Stimulated activated CD8-positive, alpha-beta memory T cell treated with anti-CD3 and anti-CD28 coated beads, Interleukin-7, amount 100 ng/mL, for 1 hour (primary cell): ENCODE measurements at places on chromosomes 2 and 18.

GRCh38 chr2:42101206-42102023 is 53.6 kb downstream of the PKDCC start:
- DNase-seq: peak; percentile 40

DNA sequence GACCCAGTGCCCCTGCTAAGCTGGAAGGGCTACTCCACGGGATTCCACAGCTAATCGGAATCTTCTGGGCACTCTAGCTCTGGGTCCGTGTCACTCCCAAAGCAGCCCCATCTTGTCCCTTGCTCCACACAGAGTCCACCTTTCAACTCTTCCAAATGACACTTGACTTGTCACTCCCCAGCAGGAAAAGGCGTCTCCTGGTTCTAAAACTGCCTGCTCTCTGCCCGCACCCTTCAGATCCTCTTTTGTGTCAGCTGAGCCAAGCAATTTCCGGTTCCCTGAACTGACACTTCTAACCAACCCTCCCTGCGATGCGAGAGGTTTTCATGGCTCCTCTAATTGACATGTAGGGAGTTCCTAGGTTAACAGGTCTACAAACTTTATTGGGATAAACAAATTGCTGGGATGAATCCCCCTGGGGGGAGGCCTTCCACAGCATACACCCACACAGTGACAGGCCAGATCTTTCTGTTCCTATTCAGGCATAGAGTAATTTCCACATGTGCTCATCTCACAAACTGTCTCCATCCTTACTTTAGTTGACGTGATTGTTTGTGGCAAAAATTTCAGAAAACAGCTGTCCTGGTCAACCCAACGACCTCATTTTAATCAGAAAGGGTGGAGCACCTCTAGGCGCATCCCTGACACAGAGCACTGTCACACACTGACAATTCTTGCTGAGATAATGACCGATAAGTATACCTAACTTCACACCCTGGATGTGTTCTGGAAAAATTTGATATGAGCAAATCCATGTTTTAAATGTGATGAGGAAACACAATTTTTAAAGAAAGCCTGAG is 104.9 kb downstream of the RBMS1 start:
- DNase-seq: no peak

DNA sequence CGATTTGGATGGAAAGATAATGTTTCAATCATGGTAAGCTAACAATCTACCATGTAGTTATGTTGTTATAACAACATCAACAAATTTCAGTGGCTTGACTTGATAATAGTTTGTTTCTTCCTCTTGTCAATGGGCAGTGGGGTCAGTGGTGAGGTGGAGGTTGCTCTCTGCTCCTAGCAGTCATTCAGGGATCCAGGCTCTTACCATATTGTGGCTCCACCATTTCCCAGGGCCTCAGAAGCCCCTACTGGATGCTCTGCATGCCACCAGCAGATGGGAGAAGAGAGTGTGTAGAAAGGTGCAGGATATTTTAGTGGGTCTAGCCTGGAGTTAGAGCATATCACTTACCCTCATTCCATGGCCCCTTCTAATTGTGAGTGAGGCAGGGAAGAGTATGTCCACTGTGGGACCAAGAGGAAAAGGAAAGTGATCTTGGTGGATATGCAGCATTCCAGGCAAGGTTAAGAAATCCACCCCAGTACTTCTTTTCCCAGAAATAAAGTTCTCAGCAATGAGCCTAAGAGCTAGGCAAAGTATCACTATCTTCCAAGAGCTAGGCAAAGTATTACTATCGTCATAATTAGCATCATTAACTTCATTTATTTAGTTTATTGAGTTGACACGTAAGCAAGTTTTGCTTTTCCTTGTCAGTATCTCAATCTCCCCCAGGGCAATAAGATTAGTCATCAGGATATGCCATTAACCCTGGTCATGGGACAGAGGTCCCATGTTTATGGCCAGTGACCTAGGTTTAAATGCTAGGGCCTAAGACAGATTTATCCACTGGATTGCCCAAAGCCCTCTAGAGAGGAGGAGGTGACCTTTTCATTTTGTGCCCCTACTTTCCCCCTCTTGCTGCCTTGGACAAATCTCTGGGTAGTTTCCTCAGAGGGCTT is 4.2 kb upstream of the IWS1 start:
- no peak for DNase-seq

- DNase-seq: no peak
Observed at GRCh38 chr2:168431301-168432024, 24.6 kb upstream of the CERS6 start.

DNA sequence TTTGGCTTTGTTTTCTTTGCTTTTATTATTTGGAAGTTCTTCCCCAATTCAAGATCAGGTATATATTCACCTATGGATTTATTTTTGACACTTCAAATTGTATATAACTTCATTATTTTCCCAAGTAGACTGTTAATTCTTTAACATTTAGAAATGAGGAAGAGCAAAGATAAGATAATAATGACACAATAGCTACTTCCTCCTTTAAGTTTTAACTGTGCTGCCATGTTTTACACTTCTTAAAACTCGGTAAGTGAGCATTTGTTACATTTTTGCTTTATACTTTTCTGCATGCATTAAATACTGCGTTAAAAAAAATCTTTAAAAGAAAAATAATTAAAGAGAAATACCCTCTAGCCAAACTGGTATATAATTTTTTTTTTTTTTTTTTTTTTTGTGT is 32.5 kb downstream of the SLC66A3 start:
- no peak for DNase-seq

DNA sequence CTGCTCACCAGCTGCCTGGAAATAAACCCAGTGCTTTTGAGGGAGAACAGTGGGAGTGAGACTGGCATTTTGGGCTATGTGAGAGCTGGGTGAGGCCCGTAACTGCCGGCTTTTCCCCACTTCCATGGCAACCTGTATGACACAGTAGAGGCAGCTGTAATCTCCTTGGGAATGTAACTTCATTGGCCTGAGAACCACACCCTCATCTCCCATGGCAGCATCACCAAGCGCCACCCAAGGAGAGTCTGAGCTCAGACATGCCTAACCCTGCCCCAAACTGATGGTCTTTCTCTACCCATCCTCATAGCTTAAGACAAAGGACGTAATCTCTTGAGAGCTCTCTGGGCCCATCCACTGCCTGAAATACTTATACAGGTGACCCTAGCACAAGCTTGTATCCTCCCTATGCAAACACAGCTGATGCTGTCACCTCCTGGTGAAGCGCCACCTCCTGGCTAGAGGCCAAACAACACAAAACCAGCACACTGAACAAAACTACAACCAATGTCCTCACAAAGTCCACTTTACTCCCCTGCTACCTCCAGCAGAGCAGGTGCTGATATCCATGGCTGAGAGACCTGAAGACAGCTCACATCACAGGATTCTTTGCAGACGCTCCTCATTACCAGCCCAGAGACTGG is 763.4 kb upstream of the NRXN1 start:
- DNase-seq: no peak

GRCh38 chr2:241308267-241308666 is 7.2 kb downstream of the HDLBP start:
- DNase-seq: no peak
